ENCODE measurements at places on chromosomes 1 and 21. TPM values are rescaled to one million over a fixed set of nuclear protein-coding genes. Genes with fewer than 3 reads are reported as not detected.
A peak's percentile ranks its signal among the peaks of the same experiment; 100 is the strongest.

- H3K27me3 ChIP-seq = no peaks in the 10 kb centered on the region
- no peak for DNase-seq
- no peak overlapping the region for H3K4me3 ChIP-seq
- peak overlapping the region; percentile 75 for H3K27ac ChIP-seq
- H3K4me1 ChIP-seq = peaks cover 98% of the 10 kb centered on the region
- no peaks in the 10 kb centered on the region for H3K36me3 ChIP-seq
These were observed 43.9 kb downstream of the SKI start for GRCh38 chr1:2271841-2272655.

GRCh38 chr1:245488346-245489129 lies 333.8 kb downstream of the KIF26B start:
- no peak overlapping the region for H3K27ac ChIP-seq
- no peaks in the 10 kb centered on the region for H3K4me1 ChIP-seq
- no peaks in the 10 kb centered on the region for H3K36me3 ChIP-seq

GRCh38 chr1:147842578-147842977 lies 60.0 kb upstream of the GJA8 start:
- H3K27ac ChIP-seq = no peak overlapping the region
- H3K36me3 ChIP-seq = no peaks in the 10 kb centered on the region
- no peaks in the 10 kb centered on the region for H3K27me3 ChIP-seq
- no peak for DNase-seq
- no peaks in the 10 kb centered on the region for H3K4me1 ChIP-seq
- H3K4me3 ChIP-seq = no peak overlapping the region

DNA sequence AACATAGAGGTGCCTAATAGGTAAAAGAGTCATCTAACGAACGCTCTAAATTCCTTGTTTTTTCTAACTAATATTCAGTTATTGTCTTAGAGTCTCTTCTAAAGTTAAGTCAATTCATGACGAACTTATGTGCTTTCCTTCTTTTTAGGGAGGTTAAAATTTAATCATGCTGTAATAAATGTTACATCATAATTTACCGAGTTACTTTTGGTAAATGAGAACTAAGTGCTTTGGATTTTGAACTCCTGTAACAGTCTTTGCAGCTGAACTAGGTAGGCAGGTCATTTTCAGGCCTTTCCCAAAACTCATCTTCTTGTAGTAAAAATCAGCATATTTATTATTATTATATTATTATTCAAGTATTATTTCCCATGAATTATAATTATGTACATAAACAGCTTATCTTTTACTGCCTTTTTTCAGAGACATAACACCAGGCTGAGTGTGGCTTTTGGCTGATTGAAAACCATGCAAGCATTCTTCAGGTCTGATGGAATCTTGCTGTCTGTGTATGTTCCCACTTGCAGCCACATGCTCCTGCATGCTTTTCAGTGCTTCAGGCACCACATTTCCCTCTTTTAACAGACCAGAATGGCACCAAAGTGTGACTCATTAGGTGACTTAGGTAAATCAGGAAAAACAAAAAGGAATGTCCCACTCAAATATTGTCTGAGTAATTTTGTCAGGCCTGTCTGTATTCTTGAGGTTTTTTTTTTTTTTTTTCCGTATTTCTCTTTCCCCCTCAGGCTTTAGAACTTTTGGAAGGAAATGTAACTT lies 81.0 kb upstream of the CD55 start:
- no peaks in the 10 kb centered on the region for H3K4me1 ChIP-seq
- DNase-seq = no peak
- no peaks in the 10 kb centered on the region for H3K27me3 ChIP-seq
- H3K27ac ChIP-seq = no peak overlapping the region

The NCDN gene
- total RNA-seq = 21.0 TPM

DNA sequence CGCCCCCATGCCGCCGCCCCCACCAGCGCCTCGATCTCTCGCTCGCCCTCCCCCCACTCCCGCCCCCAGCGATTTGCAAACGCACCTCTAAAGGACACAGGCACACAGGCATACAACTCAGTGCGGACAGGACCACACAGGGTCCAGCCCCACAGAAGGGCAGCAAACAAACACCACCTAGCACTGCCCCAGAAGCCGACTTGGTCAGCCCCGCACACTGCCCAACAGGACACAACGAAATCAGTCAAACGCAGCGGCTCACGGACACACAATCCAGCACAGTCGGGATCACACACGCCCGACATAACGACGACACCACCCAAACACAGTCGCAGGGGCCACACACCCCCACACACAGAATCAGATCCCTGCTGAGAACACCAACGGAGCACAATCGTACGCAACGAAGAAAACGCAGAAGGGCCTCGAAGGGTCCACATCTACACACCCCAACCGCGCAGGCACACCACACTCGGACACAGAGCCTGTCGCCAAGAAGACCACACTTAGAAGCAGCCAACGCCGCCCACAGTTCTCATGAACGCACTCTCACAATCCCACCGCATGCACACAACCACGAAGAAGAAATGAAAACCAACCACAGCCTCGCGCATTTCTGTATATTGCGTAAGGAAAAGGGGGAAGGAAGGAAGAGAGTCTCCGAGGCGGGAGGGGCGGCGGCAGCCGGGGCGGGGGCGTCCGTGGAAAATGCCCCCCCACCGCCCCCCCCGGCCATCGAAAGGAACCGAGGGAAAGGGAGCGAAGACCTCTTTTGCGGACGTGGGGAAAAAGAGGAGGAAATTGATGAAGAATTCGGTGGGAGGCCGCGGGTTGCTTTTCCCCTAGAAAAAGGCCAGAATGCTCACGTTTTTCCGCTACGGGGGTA lies 481 bp downstream of the TAL1 start:
- peaks cover 9% of the 10 kb centered on the region for H3K4me1 ChIP-seq
- H3K27me3 ChIP-seq = peaks cover 24% of the 10 kb centered on the region
- H3K36me3 ChIP-seq = no peaks in the 10 kb centered on the region
- H3K4me3 ChIP-seq = peak overlapping the region; percentile 71
- no peak for DNase-seq
- no peak overlapping the region for H3K27ac ChIP-seq

The SWT1 gene
- total RNA-seq = 5.1 TPM

The SYNC gene
- 71.5 TPM for total RNA-seq

The HSPG2 gene
- 684 TPM for total RNA-seq

DNA sequence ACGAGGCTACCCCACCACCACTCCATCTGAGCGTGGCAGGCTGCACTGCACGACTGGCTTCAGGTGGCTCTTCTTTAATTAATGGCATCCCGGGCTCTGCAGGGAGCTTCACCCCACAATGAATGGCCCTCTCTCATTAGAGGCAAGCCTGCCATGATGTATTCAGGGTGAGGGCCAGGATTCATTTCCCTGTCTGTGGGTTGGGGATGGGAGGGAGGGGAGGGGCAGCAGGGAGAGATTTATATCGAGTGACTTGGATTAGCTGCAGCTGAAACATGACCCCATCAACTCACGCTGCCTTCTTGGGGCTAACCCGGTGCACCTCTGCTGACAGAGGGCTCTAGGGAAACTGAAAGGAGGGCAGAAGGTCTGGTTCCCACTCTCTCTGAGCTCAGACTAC lies 54.2 kb downstream of the ERI3 start:
- no peaks in the 10 kb centered on the region for H3K4me1 ChIP-seq
- no peak overlapping the region for H3K4me3 ChIP-seq
- DNase-seq = no peak
- no peaks in the 10 kb centered on the region for H3K27me3 ChIP-seq

The LPGAT1 gene
- total RNA-seq = 48.0 TPM

DNA sequence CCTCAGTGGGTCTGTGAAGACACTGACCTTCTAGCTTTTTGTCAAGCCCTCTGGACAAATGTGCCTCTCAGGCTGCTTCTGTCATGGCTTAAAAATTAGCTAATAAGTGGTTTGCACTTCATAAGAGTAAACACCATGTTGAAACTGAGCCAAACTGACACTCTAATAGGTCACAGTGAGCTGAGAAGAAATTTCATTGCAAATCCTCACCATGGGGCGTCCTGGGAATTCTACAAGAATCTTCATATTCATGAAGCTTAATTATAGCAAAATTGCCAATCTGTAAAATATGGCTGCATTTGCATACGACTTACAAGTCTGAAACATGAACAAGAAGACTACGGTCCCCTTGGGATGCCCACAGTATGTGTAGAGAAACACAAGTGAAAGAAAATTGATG lies 188.6 kb downstream of the DSCAM start:
- H3K27me3 ChIP-seq = no peaks in the 10 kb centered on the region
- no peaks in the 10 kb centered on the region for H3K4me1 ChIP-seq
- no peak overlapping the region for H3K27ac ChIP-seq
- H3K4me3 ChIP-seq = no peak overlapping the region
- no peak for DNase-seq

The RPE65 gene
- total RNA-seq = not detected

All from thoracic aorta (tissue), 2 donors.